ENCODE measurements at places on chromosomes 13 and 19. TPM values are rescaled to one million over a fixed set of nuclear protein-coding genes. Genes with fewer than 3 reads are reported as not detected.

GRCh38 chr13:99053636-99054233, 75.9 kb upstream of the DOCK9 start:
- H3K4me3 ChIP-seq: no peak overlapping the region
- H3K27me3 ChIP-seq: no peaks in the 10 kb centered on the region
- H3K4me1 ChIP-seq: no peaks in the 10 kb centered on the region
- no peak overlapping the region for H3K27ac ChIP-seq

The LILRA6 gene
- 2.9 TPM for total RNA-seq

GRCh38 chr19:40165362-40165937, 25.8 kb upstream of the MAP3K10 start:
- H3K27ac ChIP-seq: no peak overlapping the region
- H3K36me3 ChIP-seq: no peaks in the 10 kb centered on the region
- DNase-seq: peak; percentile 69

GRCh38 chr19:48780631-48781391, 25.5 kb downstream of the FGF21 start:
- no peak overlapping the region for H3K4me3 ChIP-seq
- no peak for DNase-seq
- peak overlapping the region; percentile 76 for H3K27ac ChIP-seq

DNA sequence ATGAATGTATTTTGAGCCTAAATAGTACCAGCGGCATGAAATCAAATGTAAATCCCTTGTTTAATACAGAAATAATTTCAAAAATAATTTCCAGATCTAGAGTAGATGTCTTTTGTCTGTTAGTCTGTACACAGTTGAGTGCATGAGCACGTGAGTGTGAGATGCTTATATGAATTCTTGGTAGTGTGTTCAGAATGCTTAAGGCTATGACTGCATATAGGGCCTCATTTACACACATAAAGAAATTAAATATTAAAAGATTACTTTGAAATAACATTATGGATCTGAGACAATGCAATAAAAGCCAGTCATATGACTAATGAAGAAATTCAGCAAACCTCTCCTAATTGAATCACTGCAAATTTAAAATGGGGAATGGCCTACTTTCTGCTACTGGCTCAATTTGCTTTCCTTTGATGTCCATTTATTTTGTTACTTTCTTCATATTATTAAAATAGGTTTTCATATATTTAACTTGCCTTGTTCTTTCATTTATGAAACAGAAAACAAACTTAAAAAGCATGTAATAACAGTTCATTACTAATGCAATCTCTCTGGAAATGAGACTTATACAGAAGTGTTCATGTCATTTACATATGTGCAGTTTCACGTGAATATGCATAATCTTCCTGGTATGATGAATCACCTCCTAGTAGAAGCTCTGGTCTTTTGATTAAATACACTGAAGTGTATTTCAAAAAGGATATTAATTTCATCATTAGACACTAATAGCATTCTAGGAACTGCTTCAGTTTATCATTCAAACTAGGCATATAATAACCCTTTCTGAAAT, 4.5 kb downstream of the AMER2 start:
- no peak for DNase-seq
- no peak overlapping the region for H3K27ac ChIP-seq

The POP4 gene
- 60.5 TPM for total RNA-seq

The IZUMO2 gene
- total RNA-seq: not detected
